Stimulated activated CD4-positive, alpha-beta T cell treated with anti-CD3 and anti-CD28 coated beads, Interleukin-12 subunit alpha, Interleukin-12 subunit beta, amount 100 ng/mL, for 48 hours (primary cell): ENCODE measurements at places on chromosomes 5 and 9.

- no peak for DNase-seq
Observed at GRCh38 chr5:92179651-92180050, 796.5 kb upstream of the ARRDC3 start.

GRCh38 chr5:76836181-76836580 is 13.6 kb upstream of the S100Z start:
- DNase-seq, result no peak

DNA sequence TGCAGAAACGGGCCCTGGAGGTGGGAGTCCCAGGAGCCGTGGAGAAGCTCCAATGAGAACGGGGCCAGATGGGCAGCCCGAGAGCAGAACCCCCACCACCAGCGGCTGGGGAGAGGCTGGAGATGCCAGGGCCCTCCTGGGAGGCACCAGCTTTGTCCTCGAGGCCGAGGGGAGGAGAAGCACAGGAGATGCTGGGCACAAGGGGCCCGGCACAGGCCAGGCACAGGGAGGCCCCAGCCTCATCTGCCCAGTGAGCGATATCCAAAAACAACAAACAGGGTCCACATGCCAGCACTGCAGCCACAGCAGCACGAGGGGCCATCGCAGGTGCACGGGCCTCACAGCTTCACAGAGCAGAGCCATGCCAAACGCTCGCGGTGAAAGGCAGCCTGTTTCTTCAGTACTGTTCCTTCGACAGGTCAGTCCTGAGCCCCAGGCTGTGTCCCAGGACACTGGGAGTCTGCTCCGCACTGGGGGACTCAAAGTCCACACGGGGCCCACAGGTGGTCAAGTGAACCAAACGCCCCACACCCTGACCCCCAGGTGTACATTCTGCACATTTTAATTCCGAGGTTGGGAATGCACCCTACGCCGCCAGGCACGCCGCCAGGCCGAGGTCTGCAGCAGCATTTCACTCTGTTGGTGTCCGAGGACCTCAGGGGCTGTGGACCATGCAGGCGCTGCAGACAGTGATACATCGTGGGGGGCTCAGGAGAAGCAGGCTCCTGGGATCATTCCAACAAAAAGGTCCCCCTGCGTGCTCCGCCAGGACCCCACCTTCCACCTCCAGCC is 9.5 kb downstream of the LPCAT1 start:
- DNase-seq, result no peak

DNA sequence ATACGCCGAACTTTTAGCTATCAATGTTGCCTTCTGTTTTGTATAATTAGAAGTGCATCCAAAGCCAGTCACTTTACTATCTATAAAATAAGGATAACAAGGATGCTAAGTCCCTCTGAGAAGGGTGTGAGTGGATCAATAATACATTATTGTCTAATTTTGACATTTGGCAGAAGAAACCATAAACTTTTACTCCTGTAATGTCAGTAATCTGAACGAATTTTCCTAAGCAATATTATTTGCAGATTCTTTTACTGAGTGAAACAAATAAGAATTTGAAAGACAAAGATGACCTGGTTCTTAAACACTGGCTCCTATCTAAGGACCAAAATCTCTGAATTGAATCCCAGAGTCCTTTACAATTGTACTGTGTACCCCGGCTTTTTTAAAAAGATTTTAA is 126.6 kb upstream of the TMEM161B start:
- no peak for DNase-seq

DNA sequence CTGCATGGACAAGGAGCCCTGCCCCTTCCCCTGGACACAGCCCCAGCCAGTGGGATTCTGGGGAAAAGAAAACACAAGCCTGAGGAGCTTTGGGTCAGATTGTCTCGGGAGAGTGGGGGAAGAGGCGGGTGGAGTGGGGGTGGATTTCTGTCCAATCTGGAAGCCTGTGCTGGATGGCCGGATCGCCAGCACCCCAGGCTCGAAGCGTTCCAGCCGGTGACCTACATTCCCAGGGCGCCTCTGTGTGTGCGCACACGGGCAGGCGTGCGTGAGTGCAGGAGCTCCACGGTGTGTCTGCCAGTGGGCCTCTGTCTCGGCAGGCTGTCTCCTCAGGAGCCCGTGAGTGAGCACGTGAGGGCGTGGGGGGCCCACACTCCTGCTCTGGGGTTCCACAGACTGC is 74.3 kb upstream of the DAB2IP start:
- no peak for DNase-seq

DNA sequence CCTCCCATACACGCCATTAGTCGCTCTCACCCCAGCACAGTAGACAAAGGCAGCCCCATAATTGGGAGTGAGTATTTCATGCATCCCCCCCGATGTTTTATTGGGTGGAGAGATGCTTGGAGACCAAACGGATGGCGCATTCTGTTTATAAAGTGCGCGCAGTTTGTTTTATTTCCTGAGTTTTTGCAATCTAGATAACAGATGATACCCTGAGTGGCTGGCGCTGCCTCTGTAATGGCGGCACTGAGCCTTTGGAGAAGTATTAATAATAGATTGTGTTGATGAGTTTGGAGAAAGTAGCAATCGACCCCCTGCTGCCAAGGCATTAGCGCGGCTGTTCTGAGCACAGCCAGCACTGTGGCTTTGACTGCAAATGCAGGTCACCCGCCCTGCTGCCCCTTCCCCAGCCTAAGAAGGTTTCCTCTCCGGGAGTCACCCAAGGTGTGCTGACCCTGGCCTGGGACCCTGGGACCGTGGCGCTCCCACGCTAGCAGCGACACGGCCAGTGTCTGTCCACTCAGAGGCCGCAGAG is 74.3 kb downstream of the LMX1B start:
- DNase-seq, result no peak

DNA sequence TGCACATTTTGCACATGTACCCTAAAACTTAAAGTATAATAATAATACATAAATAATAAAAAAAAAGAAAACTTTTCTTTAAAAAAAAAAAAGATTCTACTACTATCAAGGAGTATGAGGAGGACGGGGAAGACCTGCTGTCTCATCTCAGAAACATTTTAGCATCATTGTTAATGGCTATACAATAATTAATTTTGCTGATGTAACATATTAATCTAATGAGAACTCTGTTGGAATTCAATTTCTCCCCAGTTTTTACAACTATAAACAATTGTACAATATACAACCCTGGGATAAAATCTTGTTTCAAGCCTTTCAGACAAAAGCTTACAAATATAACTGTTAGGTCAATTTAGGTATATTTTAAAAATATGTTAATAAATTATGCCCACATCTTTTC is 139.0 kb upstream of the GRIN3A start:
- DNase-seq, result no peak

GRCh38 chr5:52800394-52801213 is 12.9 kb downstream of the ITGA1 start:
- peak; percentile 51 for DNase-seq

DNA sequence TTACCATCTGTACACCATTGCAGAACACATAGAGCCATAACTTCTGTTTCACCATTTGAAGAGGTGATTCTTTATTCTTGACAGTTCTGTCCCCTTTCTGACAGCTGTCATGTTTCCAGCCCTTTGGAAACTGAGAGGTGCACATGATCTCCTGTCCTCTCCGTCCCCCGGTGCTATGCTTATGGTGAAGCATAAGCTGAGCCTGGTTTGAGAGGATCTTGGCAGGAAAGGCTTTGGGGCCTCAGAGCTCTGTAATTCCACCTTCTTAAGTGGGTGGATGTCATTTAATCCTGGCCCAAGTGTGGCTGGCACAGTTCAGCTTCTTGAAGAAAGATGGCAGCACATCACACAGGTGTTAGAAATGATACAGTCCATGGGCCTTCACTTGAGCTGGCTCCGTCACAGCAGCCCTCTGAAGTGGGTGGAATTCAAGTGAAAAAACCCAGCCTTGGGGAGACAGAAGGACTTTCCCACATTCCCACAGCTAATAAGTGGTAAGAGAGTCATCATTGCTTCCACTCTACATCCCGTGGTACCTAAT is 30.7 kb upstream of the GRPEL2 start:
- no peak for DNase-seq
